ENCODE measurements at places on chromosomes 12 and 14. TPM values are rescaled to one million over a fixed set of nuclear protein-coding genes. Genes with fewer than 3 reads are reported as not detected.
A peak's percentile ranks its signal among the peaks of the same experiment; 100 is the strongest.

Gene B4GALNT1
- total RNA-seq: 4.4 TPM

GRCh38 chr14:81767266-81767995 lies 233.8 kb upstream of the SEL1L start:
- H3K4me1 ChIP-seq: no peaks in the 10 kb centered on the region
- H3K27me3 ChIP-seq: no peaks in the 10 kb centered on the region
- H3K27ac ChIP-seq: no peak overlapping the region
- no peaks in the 10 kb centered on the region for H3K36me3 ChIP-seq

Gene FBXW8
- 9.0 TPM for total RNA-seq

Gene TAS2R46
- not detected for total RNA-seq

DNA sequence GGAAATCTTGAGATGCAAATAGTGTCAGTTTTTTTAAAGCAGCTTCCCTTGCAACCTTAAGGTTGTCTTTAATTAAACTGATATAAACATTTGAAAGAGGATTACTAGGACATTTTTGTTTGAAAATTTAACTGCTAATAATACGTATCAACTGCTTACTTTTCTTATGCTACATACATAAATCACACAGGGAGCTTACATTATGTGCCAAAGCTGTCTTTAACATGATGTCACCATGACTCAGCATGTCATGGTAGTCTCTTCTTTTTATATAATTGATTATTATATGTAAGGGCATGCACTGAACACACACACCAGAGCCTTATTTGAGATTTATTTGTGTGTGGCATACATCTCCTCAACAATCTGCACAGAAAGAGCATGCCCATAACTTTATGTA lies 63.0 kb upstream of the PTHLH start:
- no peak for DNase-seq
- no peak overlapping the region for H3K4me3 ChIP-seq
- no peaks in the 10 kb centered on the region for H3K27me3 ChIP-seq
- H3K4me1 ChIP-seq: no peaks in the 10 kb centered on the region
- H3K27ac ChIP-seq: no peak overlapping the region
- no peaks in the 10 kb centered on the region for H3K36me3 ChIP-seq

- no peaks in the 10 kb centered on the region for H3K27me3 ChIP-seq
- DNase-seq: no peak
- no peaks in the 10 kb centered on the region for H3K36me3 ChIP-seq
Measured at GRCh38 chr14:104110491-104111209, 25.1 kb downstream of the ASPG start.

DNA sequence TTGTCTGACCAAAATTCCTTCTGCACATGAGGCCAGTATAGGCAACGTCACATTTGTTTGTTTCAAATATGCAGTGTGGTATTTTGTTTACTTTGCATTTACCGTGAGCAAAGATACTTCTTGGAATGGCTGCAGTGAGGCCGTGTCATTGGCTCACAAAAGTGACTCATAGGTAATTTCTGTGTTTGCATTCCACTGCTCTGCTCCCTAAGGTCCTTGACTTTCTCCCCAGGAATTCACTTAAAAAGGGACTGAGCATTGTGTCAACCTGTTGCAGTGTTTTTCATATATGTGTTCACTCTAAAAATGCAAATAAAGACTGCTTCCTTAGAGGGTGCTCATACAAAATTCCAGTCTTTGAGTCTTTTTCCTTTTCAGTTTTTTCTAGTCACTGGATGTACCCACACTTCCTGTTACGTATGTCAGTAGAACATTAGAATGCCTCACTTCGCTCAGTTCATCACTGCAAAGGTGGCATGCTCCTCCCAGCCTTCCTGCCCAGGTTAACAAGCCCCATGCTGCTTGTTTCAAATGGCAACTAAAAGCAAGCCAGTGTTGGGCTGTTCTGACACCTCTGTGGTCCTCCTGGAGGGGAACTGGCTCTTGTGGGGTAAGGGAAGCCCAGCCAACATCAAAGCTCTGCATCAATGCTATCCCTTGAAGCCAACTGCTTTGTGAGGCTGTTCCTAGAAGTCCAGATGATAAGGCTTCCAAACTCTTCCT lies 9.1 kb downstream of the C12orf76 start:
- H3K36me3 ChIP-seq: peaks cover 42% of the 10 kb centered on the region
- H3K27ac ChIP-seq: no peak overlapping the region
- H3K4me1 ChIP-seq: no peaks in the 10 kb centered on the region
- no peak for DNase-seq
- no peaks in the 10 kb centered on the region for H3K27me3 ChIP-seq

DNA sequence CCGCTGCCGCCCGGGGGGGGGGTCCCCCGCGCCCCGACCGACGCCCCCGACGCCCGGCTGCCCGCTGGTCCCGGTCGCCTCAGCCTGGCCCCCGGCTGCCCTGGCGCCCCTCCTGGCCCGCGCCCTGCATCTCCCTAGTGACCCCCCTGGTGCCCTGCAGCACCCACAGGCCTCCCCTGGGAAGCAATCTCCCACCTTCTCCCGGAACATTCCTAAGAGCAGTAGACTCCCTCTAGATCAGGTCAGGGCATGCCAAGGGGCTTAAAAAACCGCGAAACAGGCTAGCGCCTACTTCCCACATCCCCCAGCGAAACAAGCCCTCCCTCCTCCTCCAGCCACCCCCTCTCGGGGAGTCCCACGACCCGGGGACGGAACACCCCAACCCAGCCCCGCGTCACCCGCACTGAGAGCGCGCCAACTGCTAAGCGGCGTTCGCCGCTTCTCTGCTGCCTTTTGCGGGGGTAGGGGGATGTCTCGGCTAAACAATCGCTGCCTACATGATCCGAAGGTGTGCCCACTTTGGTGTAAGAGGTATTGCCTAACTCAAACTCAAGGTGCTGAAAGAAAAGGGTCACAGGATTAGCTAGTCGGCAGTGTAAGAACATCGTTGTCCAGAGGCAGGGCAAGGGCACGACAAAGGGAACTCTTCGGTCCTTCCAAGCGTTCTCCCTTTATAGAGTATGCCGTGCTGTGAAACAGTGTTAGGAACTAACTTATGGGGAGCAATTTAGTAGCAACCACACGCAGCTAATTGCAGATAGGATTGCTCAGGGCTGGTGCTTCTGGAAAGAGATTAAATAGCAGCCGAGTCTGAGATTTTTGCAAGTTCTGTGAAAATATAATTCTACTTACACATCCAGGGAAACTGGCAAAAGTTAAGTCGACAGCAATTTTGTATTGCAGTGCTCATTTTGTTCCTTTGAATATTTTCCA lies 619 bp upstream of the NTN4 start:
- peak overlapping the region; percentile 90 for H3K4me3 ChIP-seq
- no peaks in the 10 kb centered on the region for H3K4me1 ChIP-seq
- peaks cover 4% of the 10 kb centered on the region for H3K36me3 ChIP-seq
- H3K27me3 ChIP-seq: no peaks in the 10 kb centered on the region

Gene RD3L
- total RNA-seq: 25.2 TPM

DNA sequence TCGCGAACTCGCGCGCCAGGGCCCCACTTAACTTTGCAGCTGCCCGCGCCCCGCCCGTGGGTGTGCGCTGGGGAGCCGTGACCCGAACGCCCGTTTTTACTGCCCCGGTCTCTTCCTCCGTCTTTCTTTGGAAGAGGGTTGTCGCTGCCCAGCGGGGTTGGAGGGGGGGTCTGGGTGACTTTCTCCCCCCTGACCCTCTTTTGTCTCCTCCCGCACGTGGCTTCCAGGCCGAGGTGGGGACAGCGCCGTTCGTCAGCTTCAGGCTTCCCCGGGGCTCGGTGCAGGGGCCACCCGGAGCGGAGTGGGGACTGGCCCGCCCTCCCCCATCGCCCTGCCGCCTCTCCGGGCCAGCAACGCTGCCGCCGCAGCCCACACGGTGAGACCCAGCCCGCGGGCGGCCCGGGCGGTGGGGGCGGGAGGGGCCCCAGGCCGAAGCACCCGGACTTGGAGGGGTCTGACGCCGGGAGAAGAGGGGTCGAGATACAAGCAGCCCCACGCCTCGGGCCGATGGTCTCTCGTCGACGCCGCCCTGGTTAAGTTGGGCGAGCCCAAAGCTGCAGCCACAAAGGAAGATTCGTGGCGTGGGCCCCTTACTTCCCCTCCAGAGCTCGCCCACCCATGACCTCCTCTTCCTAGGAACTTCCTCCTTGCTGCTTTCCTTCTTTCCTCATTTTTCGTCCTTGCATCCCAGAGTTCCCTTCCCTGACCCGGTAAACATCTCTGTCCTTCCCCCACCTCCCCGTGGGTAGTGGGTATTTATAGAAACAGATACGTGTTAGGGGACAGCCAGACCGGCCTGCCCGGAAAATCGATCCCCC lies 1.2 kb downstream of the DYRK2 start:
- H3K4me1 ChIP-seq: peaks cover 52% of the 10 kb centered on the region
- no peaks in the 10 kb centered on the region for H3K27me3 ChIP-seq
- peak overlapping the region; percentile 95 for H3K27ac ChIP-seq
- peak overlapping the region; percentile 97 for H3K4me3 ChIP-seq

DNA sequence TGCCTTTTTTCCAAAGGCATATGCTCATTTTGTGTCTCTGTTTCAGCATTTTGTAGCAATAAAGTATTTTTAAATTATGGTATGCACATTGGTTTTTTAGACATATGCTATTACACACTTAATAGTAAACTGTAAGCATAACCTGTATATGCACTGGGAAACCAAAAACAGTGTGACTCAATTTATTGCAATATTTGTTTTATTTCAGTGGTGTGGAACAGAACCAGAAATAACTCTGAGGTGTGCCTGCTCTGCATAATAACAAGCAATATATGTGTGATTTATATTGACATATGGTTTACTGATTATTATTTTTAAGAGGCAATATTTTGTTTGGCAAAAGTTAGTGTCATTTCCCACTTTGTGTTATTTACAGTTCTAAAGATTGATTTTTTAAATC lies 126.6 kb upstream of the CPNE8 start:
- no peak overlapping the region for H3K27ac ChIP-seq
- H3K4me1 ChIP-seq: no peaks in the 10 kb centered on the region
- H3K4me3 ChIP-seq: no peak overlapping the region
- H3K36me3 ChIP-seq: no peaks in the 10 kb centered on the region
- H3K27me3 ChIP-seq: no peaks in the 10 kb centered on the region

GRCh38 chr14:104694991-104695659 lies 5.7 kb downstream of the INF2 start:
- H3K4me3 ChIP-seq: no peak overlapping the region
- H3K27me3 ChIP-seq: no peaks in the 10 kb centered on the region
- no peak for DNase-seq
- H3K36me3 ChIP-seq: no peaks in the 10 kb centered on the region
- H3K27ac ChIP-seq: peak overlapping the region; percentile 50
- H3K4me1 ChIP-seq: no peaks in the 10 kb centered on the region

Gene BBS10
- total RNA-seq: 12.9 TPM

DNA sequence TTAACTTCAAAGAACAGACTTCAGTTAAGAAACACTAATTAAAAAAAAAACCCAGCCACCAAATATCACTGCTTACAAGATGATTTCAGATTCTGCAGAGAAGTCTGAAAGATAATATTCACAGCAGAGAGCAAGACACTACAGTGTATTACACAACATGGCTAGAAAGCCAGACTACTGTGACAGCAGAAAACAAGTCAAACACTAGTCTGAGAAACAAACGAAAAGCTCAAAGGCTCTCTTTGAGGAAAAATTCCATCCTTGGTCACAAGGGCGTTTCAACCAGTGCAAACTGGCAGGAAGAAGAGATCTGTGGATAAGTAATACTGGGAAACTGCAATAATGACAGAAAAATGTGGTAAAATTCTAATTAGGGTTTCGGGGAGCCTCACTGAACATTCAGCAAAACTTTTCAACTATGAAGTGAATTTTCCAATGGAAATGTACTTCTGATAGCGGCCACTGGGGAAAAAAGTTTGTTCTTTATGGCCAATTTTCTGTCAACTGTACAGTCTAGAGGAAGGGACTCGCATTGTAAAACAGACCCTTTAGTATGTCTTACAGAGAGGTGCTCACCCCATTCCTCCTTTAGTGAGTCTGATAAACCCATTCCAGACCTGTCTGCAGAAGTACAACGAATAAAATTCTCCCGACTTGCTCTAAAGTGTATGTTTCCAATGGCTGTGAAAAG lies 50.4 kb downstream of the ACADS start:
- H3K27ac ChIP-seq: no peak overlapping the region
- no peaks in the 10 kb centered on the region for H3K4me1 ChIP-seq
- no peak overlapping the region for H3K4me3 ChIP-seq
- H3K27me3 ChIP-seq: no peaks in the 10 kb centered on the region
- no peak for DNase-seq

- H3K27ac ChIP-seq: no peak overlapping the region
- H3K36me3 ChIP-seq: no peaks in the 10 kb centered on the region
- no peak for DNase-seq
- H3K27me3 ChIP-seq: no peaks in the 10 kb centered on the region
- H3K4me3 ChIP-seq: no peak overlapping the region
Measured at GRCh38 chr12:108181095-108181454, 52.0 kb downstream of the WSCD2 start.

Gene GLT1D1
- not detected for total RNA-seq

DNA sequence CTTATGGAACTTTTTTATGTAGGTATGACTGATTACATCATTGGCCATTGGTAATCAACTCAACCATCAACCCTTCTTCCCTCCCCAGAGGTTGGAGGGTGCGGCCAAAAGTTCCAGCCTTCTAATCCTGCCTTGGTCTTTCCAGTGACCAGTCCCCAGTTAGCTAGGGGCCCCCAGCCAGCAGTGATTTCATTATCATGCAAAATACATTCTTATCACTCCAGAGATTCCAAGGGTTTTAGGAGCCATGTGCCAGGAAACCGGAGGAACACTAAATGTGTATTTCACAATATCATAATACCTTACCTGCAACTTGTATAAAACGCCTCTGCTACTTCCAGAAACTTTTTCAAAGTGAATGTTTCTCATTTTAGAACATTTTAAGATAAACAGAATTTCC lies 181.5 kb upstream of the PELI2 start:
- no peak overlapping the region for H3K27ac ChIP-seq
- no peak overlapping the region for H3K4me3 ChIP-seq
- no peaks in the 10 kb centered on the region for H3K36me3 ChIP-seq
- no peaks in the 10 kb centered on the region for H3K27me3 ChIP-seq
- no peaks in the 10 kb centered on the region for H3K4me1 ChIP-seq

GRCh38 chr12:114783089-114783618 lies 99.2 kb upstream of the TBX3 start:
- no peaks in the 10 kb centered on the region for H3K27me3 ChIP-seq
- no peaks in the 10 kb centered on the region for H3K36me3 ChIP-seq
- no peaks in the 10 kb centered on the region for H3K4me1 ChIP-seq
- no peak overlapping the region for H3K4me3 ChIP-seq
- H3K27ac ChIP-seq: no peak overlapping the region

Gene RPGRIP1
- total RNA-seq: 0.12 TPM

Measured in right atrium auricular region (tissue), 2 donors.